Esophagus squamous epithelium (tissue), 5 donors: ENCODE measurements at places on chromosomes 11 and 22.

DNA sequence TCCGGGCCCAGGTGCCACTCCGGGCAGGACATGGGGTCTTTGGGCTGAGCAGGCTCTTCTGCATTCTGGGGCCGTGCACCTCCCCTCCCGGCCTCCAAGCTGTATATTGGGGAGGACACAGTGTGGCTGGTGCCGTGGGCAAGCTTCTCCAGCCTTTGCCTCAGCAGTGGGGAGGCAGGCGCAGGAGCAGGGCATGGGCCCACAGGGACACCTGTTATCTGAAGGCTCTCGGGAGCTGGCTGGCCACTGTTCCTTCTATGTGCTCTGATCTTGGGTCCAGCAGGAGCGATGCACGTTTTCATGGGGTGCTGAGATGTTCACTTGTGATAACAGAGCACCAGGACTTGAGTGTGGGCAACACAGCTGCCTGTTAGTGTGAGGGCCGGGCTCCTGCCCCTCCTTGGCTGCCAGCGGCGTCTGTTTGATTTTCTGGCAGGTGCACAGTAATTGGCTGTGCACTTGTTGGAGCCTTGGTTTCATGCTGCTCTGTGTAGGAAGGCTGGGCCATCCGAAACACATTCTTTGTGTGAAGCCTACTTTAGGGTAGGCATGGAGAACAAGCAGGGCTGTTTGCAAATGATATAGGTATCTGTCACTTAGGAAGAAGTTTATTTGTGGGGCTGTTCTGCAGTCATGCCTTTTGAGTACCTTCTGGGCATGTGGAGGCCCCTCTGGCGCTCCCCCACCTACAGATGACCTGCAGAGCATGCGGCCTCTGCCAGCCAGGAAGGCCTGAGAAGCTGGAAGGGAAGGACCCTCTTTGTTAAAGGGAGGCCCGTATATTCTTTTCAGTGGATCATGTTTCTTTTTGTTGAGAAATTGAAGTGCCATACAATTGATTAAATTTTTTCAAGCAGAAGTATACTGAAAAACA lies 201.5 kb downstream of the TBC1D22A start:
- no peak for DNase-seq

GRCh38 chr11:114392735-114393667 lies 7.3 kb downstream of the C11orf71 start:
- no peak for DNase-seq

GRCh38 chr11:124320097-124320496 lies at the start of gene OR8D2:
Gene OR8D2 (minus strand): TSS chr11:124320197. CDS start chr11:124320197, 0 bp downstream.
- DNase-seq: no peak

- DNase-seq: no peak
Measured at GRCh38 chr22:25045159-25045558, 92.6 kb downstream of the KIAA1671 start.

DNA sequence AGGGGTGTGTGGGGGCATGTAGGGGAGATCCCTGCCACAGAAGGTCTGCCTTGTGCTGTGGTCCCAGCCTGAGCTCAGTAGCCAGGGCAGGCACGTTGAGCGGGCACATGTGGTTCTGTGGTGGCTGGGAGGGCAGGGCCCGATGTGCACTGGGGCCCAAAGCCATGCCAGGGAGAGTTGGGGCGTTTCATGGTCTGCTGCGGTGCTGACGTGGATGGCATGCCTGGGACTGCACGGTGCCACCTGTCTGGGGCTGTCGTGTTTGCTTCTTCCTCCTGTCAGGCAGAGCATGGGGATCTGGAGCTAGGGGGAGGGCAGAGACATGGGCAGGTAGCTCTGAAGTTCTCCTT lies 19.3 kb downstream of the PPIL2 start:
- no peak for DNase-seq

DNA sequence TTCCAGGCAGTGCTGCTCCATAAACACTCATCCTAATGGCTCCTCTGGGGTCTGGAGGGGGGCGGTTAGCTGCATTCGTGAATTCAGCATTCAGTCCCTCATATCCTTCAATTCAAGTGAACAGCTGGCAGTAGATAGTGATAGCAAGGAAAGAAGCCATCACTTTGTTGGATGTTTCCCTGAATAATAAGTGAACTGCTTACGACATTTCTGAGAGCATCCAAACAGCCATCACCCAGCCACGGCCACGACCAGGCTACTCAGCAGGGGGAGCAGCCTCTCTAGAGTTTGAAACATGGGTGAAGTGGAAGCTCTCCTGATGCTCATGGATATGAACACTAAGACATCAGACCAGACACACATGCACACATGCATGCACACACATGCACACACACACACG lies 163.6 kb downstream of the NTM start:
- DNase-seq: no peak

GRCh38 chr22:22693531-22693884 lies 49.1 kb downstream of the GGTLC2 start:
- DNase-seq: no peak

DNA sequence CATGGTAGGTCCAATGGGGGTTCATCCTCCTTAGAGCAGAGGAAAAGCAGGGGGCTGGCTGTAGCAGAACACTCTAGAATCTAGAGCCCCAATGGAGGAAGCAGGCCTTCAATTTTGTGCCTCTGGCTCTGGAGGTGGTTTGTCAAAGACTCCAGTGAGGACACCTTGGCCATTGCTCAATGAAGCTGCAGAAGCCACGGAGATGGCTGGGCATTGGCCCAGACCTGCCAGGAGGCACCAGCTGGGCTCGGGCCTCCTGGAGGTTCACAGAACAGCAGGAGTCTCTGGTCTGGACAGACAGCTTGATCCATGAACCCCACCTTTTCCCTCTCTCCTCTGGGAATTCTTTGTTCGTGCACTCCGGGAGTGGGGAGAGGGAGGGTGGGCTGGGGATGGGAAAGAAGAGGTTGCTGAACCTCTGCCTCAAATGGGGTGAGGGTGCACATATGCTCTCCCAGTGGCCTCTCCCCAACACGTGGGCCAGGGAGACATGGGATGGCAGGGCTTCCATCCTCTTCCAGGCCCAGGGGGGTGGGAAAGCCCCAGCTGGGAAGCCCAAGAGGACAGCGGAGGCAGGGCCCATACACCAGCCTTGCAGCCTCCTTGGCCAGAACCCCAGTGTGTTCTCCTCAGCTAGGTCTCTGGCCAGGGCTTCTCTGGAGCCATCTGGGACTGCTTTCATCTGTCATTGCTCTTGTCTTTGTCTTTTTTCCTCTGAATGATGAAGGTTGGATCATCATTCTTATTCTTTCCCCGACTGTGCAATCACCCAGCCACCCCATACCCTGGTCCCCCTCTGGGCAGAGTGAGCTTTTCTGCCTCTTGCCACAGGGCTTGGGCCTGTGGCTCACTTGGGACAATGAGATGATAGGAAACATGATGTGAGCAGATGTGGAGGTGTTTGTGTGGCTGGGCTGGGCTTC lies 1019.4 kb downstream of the BRD1 start:
- no peak for DNase-seq

- DNase-seq: no peak
Measured at GRCh38 chr11:65577756-65578109, 1.9 kb downstream of the EHBP1L1 start.

GRCh38 chr11:132623511-132623910 lies 908.8 kb downstream of the OPCML start:
- DNase-seq: no peak

DNA sequence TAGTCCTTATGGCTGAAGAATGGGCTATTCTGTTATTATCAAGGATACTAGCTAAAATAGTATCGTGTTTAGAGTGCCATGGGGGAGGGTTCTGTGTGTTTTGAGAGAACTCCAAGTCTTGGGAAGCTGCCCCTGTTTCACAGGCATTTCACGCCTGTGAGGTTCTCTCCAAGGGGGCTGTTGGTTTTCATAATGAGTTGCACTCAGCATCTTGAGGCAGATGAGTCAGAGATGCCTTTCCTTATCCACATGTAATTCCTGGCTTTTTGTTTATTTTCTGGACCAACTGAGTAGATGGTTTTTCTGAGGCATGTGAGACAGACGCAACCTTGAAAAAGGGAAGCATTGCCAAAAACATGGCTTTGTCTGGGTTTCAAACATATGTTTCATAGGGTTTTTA lies 203.7 kb downstream of the ARHGAP42 start:
- no peak for DNase-seq

DNA sequence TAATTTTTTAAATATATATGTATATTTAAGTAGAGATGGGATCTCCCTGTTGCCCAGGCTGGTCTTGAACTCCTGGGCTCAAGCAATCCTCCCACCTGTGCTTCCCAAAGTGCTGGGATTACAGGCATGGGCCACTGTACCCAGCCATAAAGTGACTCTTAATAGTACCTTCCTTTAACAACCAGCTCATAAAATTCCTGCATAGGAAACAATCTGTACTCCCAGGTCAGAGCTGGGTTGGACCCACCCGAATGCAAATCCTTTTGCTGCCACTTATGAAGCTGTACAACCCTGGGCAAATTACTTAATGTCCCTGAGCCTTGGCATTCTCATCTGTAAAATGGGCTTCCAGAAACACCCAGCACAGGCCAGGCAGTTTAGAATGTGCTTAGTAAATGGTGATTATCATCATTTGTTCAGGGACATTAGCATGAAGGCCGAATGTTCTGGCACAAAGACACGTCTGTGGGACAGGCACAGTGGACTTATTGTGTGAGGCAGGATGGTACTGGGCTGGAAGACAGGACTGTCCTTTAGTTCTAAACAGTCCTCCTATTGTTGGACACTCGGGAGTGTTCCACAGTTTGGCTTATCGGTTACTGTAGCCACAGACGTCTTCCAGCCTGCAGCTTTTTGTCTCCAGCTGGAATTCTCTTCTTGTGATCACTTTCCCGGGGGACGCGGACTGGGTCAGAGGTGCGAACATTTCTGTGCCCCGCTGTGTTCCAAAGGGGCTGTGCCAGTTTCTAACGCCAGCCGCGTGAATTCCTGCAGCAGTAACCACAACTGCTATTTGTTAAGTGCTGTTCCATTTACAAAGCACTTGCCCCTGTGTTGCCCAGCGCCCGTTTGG lies 6.0 kb downstream of the PDXP start:
- no peak for DNase-seq

- DNase-seq: no peak
Measured at GRCh38 chr11:6604790-6605189, 1.2 kb downstream of the ILK start.

- no peak for DNase-seq
Measured at GRCh38 chr11:73072935-73073481, 69.1 kb downstream of the FCHSD2 start.

DNA sequence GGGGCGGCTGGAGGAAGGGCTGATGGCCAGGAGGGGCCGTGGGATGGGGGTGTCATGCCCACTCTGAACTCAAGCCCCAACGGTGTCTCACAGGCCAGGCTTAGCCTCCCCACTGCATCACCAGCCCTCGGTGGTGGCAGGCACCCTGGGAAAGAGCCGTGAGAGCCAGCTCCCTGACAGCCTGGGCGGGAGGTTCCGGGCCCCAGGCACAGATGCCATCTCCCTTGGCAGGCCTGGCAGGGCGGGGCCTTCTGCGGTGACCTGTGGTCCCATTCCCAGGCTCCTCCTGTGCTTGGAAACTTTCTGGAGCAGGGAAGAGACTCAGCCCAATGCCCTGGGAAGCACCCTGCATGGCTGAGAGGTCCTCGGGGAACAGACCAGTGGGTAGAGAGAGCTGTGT lies 4.8 kb downstream of the PHLDA2 start:
- DNase-seq: no peak

DNA sequence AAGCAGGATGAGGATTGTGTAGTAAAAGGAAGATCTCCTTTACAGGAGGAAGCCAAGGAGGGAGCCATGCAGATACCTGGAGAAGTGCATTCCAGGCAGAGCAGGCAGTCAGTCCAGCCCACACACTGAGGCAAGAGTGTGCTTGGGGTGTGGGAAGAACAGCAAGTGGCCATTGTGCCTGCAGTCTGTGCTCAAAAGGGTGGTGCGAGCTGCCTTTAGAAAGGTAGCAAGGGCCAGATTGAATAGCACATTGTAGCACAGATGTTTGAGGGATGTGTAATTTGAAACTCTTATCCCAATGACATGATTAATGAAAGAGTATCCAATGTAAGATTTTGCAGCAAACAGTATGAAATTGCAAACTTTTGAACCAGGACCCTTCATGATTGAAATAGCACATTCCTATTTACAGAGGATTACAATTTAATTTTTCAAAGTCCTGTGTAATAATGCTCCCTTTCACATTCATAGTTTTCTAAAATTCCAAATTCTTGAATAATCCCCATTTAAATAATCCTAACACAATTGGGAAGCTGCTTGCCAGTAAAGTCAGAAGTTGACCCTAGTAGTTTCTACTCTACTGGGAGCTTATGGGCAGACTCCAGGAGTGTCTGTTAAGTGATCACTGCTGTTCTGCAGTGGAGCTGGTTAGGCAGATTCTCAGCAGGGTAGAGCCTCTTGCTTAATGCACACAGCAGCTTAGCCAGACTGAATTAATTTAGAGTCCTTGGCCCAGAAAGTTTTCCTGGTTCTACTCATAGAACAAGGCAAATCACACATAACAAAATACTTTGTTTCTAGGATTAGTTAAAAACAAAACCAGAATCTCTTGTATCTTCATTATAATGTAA lies 78.1 kb downstream of the CYB5R2 start:
- no peak for DNase-seq

GRCh38 chr11:32886180-32886579 lies 6.4 kb upstream of the QSER1 start:
- DNase-seq: no peak

- no peak for DNase-seq
Measured at GRCh38 chr11:7936615-7937014, 4.9 kb downstream of the OR10A3 start.

DNA sequence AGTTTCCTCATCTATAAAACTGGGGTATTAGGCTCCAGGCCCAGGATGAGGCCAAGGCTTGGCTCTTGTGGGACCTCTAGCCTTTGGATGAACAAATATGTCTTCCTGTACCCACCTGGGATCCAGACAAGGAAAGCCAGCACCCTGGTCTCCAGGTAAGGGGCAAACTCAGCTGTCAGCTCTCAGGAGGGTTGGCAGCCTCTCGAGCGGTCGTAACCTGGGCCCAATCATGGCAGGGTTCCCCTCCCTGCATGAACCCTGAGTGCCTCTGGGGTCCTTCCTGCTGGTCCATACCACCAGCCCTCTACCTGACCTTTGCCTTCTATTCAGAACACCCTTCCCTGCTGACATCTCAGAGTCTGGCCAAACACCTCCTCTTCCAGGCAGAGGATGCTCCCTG lies 19.6 kb downstream of the SLC22A12 start:
- no peak for DNase-seq

GRCh38 chr22:32987081-32987631 lies 71.0 kb downstream of the SYN3 start:
- DNase-seq: no peak
